Kidney (tissue), 22 donors: ENCODE measurements at places on chromosomes 5 and 9. TPM values are rescaled to one million over a fixed set of nuclear protein-coding genes. Genes with fewer than 3 reads are reported as not detected.

- H3K27me3 ChIP-seq: no peaks in the 10 kb centered on the region
- H3K4me3 ChIP-seq: no peak overlapping the region
- H3K4me1 ChIP-seq: no peaks in the 10 kb centered on the region
These were observed 107.2 kb upstream of the SHB start for GRCh38 chr9:38176251-38176650.

- H3K4me1 ChIP-seq: no peaks in the 10 kb centered on the region
- no peak overlapping the region for H3K27ac ChIP-seq
- no peak for DNase-seq
- no peaks in the 10 kb centered on the region for H3K27me3 ChIP-seq
These were observed 28.2 kb downstream of the MEF2C start for GRCh38 chr5:88854769-88855168.

Gene CCL27
- not detected for polyA plus RNA-seq

GRCh38 chr9:15433191-15433590 is 10.5 kb downstream of the SNAPC3 start:
- H3K4me1 ChIP-seq: peaks cover 4% of the 10 kb centered on the region
- no peak overlapping the region for H3K4me3 ChIP-seq
- H3K27ac ChIP-seq: no peak overlapping the region
- H3K36me3 ChIP-seq: peaks cover 8% of the 10 kb centered on the region
- no peak for DNase-seq

DNA sequence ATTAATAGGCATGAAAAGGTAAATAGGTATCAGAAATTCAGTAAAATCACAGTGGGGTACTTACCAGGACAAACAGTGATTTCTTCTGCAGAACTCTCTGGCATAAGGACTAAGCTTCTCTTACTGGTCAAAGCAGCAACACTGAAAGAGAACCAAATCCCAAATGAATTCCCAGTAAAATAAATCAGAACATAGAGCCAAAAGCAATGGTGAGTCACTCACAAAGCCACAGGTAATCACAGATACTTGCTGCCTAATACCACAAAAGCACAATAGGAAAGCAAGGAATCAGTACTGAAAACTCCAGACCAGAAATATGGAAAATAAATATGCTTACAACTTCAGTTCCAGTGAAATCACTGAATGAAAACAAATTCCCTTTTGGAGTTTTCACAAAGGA is 50.7 kb downstream of the UIMC1 start:
- H3K27ac ChIP-seq: no peak overlapping the region
- H3K4me1 ChIP-seq: no peaks in the 10 kb centered on the region
- H3K36me3 ChIP-seq: no peaks in the 10 kb centered on the region
- H3K4me3 ChIP-seq: no peak overlapping the region

Gene CNTLN
- 2.0 TPM for polyA plus RNA-seq

Gene PCDHGB7
- 1.0 TPM for polyA plus RNA-seq

Gene FOXD4L5
- polyA plus RNA-seq: not detected

DNA sequence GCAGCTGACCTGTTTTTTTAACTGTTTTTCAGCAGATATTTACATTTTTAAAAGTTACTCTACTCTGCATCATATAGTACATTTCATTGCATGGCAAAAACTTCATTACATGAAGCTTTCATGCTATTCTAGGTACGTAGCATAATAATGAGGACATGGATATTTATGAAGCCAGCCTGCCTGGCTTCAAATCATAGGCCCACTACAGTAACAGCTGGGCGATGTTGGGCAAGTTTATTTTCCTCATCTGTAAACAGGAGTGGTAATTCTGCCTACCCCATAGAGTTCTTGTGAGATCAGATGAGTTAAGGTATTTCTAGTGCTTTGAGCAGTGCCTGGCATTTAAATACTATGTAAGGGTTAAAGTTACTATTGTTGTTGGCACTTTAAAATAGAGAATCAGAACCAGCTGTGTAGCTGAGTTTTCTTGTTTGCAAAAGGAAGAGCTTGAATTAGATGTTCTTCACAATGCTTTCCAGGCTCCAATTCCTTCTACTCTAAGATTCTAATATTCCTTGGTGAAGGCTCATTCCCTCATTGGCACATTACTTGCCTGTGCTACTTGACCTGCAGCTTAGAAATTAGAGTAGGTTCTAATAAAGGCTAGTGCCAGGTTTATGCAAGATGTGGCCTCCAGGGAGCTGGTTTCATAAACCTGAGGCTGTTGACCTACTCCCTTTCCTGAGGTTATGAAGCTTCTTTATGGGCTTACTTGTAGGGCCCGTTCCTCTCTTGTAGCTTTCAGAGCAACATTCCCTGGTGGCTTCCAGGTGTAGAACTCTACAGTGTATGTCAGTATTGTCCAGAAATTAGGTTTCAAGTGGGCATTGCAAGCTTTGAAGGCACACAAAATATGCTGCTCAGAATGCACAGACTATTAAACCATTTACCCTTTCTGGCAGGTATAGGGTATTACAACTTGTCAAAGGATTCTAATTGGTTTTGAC is 14.5 kb downstream of the ANP32B start:
- peaks cover 12% of the 10 kb centered on the region for H3K36me3 ChIP-seq
- no peak for DNase-seq
- H3K27ac ChIP-seq: no peak overlapping the region
- H3K27me3 ChIP-seq: no peaks in the 10 kb centered on the region

Gene ZDHHC21
- polyA plus RNA-seq: 4.0 TPM

DNA sequence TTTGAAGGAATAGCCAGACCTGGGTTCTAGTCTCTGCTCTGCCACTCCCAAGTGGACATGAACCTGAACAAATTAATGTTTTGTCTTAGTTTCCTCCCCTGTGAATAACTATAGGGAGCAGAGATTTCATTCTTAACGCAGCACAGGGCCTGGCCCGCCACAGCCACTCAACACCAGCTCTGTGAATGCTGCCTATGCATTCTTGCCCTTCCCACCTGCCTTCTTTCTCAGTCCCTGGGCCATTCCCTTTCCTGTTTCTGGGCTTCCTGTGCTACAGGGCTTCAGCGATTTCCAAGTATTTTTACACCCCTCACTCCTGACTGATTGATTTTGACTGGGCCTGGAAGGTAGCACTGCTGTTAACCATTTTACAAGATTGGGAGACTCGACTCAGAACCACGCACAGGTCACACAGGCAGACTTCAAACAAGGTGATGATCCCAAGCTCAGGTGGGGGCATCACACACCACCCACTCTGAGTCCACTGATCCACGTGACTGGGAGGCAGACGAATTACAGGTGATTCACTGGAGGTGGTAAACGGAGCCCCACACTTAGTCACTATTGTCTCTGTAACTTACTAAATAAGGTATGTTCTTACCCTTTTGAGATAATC is 21.4 kb downstream of the PTPN3 start:
- no peaks in the 10 kb centered on the region for H3K27me3 ChIP-seq
- H3K36me3 ChIP-seq: peaks cover 2% of the 10 kb centered on the region
- no peak for DNase-seq
- no peak overlapping the region for H3K4me3 ChIP-seq
- peak overlapping the region; percentile 90 for H3K27ac ChIP-seq
- H3K4me1 ChIP-seq: peaks cover 39% of the 10 kb centered on the region
